ENCODE measurements at places on chromosomes 2 and 18. TPM values are rescaled to one million over a fixed set of nuclear protein-coding genes. Genes with fewer than 3 reads are reported as not detected.

DNA sequence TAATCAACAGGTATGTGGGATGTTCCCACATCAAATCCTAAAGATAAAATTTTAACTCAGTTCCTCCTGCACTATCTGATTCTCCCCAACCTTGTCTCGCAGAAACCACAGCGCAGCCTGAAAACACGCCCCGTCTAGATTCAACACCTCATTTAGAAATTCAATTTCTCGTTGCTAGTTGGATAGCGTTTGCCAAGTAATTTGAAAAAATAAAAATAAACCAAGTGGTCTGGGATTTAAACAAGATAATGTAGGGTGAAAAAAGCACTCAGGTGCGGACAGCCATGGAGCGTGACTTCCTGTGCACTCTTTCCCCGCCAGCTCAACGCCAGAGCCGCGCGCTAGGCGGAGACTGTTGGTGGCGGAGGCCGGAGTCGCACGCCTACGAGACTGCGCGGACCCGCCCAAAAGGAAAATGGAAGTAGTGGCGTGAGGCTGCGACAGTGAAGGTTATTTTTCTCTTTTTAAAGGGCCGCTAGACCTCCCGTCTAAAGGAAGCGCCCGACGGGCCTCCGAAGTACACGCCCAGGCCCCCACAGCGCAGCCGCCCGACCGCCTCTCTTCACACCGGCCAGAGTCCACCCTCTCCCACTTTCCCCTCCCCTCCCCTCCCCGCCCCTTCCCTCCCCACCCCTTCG, 615 bp upstream of the CCNT2 start:
- peak; percentile 93 for DNase-seq

GRCh38 chr18:50193796-50194630, 934 bp downstream of the MYO5B start:
- no peak for DNase-seq

DNA sequence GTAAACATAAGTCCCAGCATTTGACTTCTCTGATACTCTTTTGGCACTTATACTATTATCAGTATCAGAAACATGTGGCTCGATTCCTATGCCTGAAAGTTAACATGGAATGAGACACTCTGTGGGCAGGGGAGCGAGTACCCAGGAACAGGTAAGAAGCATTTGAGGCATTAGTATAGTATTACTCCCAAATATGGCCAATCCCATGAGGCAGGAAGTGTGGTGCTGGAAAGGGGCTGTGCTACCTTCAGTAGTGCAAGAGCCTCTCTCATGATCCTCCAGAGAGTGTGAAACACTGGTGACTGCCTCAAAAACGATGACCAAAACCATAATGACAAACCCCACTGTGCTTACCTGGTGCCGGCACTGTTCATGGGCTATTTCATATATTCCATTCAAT, 415.1 kb downstream of the SOX11 start:
- no peak for DNase-seq

DNA sequence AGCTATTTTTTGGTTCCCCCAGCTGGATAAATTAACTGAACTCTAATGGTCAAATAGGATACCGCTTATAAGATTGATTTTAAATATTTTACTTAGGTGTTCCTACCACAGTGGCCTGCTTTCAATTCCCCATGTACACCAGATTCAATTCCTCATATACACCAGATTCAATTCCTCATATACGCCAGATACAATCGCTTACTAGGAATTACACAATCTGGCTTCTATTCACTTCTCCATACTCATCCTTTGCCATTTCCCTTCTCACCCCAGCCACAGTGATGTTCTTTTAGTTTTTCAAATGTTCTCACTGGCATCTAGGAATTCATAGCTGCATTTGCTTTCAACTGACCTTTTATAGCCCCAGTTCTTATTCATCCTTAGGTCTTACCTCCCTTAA, 66.5 kb downstream of the SLC40A1 start:
- no peak for DNase-seq

- no peak for DNase-seq
Measured at GRCh38 chr2:23293731-23294130, 91.2 kb upstream of the KLHL29 start.

Gene LHCGR
- total RNA-seq, result not detected

Data from CD4-positive, alpha-beta T cell (primary cell).